Mesothelial cell of epicardium (in vitro differentiated cells): ENCODE measurements at places on chromosomes 5 and 9.

- no peak for DNase-seq
Measured at GRCh38 chr9:5531101-5531882, 21.0 kb downstream of the PDCD1LG2 start.

GRCh38 chr9:122248448-122248865 is 16.2 kb downstream of the RBM18 start:
- no peak for DNase-seq

DNA sequence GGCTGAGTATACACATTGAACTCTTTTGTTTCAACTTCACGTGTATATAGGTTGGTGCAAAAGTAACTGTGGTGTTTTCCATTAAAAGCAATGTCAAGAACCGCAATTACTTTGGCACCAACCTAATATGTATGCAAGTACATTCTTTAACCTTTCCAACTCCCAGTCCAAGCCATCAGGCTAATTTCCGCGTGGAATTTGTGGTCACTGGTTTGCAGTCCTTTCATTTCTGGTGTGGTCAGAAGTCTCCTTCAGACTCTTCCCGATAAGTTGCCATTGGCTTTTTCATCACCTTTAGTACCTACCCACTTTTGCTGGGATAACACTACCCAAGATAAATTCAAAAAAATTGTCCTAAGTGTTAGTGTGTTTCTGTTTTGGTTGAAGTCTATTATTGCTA is 84.0 kb downstream of the RGS3 start:
- DNase-seq = no peak

DNA sequence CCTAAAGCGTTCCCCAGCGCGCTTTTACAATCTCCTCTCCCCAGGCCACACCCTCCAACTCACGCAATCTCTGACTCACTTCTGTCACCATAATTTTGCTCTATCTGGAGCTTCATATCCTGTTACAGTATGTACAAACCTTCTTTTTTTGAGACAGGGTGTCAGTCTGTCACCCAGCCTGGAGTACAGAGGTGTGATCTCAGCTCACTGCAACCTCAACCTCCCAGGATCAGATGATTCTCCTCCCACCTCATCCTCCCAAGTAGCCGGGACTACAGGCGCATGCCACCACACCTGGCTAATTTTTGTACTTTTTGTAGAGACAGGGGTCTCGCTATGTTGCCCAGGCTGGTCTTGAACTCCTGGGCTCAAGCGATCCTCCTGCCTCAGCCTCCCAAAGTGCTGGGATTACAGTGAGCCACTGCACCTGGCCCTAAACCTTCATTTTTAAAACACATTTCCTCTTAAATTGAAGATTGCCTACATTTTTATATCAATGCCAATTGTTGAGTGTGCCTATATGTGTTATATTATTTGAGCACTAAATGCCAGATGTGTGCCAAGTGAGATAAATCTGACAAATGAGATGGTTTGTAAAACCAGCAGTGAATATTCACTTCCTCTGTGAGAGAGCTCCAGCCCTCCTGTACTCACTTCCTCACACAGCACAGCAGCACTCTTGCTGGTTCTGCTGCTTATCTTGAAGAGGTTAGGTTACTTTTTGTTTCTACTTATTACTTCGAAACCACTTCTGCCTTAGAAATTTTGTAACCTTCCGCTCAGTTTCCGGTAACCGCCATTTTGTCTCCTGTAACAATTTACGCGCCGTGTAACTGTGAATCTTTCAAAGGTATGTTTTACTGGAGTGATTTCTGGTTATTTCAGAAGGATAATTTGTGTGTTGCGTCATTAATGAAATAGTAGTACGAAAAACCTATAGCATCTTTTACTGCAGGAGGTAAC is 57.9 kb downstream of the DOCK8 start:
- no peak for DNase-seq

GRCh38 chr5:1442222-1443145 is 2.8 kb downstream of the SLC6A3 start:
- DNase-seq = no peak

- no peak for DNase-seq
Measured at GRCh38 chr5:148687871-148688270, 33.5 kb upstream of the HTR4 start.

GRCh38 chr5:158841481-158842276 is 258.0 kb downstream of the EBF1 start:
- no peak for DNase-seq

GRCh38 chr5:11130131-11130530 is 369.1 kb upstream of the DAP start:
- no peak for DNase-seq
